NCI-H1436 treated with DMSO at 0.1 percent for 48 hours (cell line): ENCODE measurements at places on chromosomes 13 and 19.

DNA sequence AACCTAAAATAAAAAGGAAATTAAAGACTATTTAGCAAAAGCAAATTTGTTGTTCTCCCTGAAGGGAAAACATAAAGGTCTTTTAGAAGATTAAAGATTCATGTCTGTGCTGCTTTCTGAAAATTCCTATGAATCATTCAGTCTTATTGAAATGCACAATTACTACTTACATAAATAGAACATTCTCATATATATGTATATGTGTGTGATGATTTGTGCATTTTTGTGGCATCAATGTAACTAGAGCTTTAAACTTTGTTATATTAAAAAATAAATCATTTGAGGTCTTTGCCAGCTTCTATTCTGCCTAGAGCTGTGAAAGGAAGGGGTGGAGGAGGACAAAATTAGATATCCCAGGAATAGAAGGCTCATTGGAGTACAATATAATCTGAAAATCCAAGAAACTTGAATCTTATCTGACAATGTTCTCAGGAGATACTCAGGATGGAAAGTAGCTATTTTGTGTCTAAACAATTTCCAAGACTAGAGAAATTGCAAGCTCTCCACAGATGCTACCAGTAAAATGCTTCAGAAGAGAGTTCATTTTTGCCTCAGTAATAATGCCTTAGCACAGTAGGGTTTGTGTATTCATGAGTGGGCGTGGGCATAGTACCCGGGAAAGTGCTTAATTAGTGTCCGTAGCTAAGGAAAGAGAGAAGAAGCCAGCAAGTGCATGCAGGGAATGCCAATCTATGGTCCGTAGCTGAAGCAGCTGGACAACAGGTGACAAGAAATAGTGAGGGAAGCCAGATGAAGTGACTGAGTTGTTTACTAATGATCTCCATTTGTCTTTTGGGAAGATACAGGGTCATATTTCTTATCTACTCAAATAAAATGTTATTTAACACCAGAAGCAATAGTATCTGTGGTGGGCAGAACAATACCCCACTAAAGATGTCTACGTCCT, 395.5 kb upstream of the NBEA start:
- no peak for DNase-seq

DNA sequence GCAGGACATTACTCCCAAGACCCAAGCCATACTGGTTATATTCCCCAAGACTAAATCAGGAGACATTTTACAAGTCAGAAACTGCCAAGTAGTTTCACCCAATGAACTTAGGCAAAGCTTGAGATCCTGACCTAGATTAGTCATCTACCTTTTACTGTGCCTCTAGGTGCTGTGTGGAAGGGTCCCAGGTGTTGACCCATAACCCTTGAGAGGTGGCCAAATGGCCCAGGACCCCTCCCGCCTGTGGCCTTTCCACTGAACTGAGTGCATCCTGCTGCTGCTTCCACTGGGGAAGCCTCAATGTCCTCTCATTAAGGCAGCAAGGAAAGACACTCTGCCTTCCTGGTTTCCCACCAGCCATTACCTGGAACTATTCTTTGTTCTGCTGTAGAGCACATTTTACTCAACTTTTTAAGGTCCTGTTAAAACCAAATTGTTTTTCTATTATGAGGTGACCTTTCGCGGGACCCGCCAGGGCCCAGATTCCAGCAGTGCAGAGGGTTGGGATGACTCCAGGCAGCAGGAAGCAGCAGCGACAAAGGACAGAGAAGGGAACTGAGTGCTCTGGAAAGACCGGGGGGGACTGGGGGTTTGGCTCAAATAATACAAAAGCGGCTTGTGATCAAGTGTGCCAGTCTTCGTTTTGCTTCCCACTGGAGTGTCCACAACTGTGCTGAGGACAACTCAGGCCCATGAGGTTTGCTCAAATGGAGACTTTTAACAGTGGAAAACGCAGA, 27.1 kb downstream of the ANKRD10 start:
- no peak for DNase-seq

DNA sequence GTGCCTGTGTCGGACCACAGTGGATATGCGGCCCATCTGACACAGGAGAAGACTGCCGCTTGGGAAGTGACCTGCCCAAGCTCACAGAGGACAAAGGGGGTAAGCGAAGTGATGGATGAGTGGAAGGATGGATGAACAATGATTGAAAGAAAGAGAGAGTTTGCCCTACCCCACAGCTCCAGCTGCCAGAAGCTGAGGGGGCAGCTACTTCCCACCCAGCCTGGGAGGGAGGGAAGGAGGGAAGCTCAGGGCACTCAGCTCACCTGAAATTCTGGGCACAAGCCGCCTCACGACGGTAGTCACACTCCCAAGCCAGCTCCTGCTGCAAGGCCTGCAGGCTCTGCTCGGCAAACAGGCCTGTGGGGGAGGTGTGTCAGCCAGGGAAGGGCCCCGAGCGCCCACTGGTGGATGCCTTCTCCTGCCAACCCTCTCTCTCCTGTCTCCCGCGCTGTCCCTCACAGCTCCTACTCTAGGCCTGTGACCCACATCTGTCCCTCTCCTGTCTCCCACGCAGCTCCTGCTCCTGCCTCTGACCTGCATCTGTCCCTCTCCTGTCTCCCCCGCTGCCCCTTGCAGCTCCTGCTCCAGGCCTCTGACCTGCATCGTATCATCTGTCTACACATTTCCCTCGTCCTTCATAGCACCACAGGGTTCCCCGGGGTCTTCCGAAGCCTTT, 12.0 kb upstream of the NUMBL start:
- DNase-seq = no peak

DNA sequence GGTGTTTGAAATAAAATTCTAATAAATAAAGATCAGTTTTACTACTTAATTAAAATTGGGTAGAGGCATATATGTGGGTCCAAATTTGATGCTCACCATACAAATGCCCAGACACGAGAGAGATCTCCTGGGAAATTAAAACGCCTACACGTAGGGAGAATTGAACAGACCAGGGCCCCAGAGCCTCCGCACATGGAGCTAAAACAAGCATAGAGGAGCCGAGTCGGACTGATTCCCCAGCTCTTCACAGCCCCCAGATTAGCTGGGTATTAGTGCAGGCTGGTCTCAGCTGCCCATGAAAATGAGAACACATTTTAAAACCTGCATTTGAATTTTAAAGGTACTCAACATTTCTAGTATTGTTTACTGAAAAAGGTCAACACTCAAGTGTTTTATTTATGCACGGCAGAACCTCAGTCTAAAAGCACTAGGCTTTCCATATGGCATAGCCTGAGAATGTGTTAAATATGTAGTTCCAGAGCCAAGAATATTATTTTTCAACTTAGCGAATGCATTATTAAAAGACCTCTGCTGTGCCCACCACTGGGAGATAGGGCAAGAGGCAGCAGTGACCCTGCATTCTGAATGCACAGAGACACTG, 344.8 kb downstream of the ENOX1 start:
- DNase-seq = no peak

- DNase-seq = no peak
Measured at GRCh38 chr13:100349594-100349993, 239.0 kb downstream of the GGACT start.

DNA sequence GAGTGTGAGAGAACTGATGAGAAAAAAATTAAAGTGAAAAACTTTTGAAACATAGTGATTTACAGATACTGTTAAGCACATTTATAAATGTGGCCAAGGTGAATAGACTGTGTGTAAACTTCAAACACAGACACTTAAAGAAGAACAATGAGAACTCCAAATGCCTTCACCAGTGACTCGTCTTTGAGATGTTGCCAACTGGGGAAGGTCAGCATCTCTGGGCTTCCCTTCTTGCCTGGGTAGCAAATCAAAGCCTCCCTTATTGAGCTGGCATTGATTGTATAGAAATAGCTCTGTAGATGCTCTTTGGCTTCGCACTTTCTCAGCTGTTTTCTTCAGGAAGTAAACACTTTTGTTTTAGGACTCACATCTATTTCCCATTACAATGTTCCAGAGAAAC, 177.3 kb upstream of the SGCG start:
- no peak for DNase-seq

- DNase-seq = no peak
Measured at GRCh38 chr19:19269952-19270694, 3.0 kb downstream of the TM6SF2 start.

DNA sequence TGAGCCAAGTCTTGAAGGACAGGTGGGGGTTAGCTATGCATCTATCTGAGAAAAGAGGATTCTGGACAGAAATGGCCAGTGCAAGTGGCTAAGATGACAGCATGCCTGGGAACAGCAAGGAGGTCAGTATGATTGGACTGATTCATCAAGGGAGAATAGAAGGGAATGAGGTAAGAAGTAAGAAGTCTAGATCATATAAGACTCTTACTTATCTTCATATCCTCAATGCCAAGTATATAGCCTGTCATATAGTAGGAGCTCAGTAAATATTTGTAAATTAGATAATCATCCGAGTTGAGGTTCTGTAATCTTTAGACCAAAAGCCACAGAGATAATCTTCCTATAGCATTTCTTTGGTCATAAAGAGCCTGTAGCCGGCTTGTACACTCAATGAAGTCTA, 103.3 kb upstream of the MLNR start:
- no peak for DNase-seq

- no peak for DNase-seq
Measured at GRCh38 chr13:113997845-113998751, 24.2 kb upstream of the C13orf46 start.
